ENCODE measurements at places on chromosomes 7 and 10.

DNA sequence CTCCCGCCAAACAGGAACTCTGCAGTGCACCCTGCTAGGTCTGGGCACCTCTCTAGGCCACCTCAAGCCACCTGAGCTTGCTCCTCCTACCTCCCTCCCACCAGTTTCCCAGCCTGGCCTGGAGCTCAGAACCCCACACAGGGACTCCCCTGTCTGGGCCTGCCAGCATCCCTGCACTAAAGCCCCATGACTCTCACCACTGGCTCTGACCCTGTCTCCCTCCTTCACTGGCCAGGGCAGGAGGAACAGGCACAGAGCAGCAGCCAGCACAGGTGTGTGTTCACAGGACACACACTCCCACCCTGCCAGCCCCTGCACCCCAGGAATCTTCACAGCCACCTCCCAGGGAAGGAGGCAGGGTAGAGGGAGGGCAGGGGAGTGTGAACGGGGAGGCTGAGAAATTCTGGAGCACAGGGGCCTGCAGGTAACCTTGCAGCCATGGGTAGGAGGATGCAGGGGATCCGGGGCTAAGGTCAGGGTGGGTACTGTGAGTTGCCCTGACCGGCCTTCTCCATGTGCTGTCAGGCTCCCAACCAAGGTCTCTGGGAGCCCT lies 13.9 kb upstream of the ANTXRL start:
- no peak for DNase-seq

DNA sequence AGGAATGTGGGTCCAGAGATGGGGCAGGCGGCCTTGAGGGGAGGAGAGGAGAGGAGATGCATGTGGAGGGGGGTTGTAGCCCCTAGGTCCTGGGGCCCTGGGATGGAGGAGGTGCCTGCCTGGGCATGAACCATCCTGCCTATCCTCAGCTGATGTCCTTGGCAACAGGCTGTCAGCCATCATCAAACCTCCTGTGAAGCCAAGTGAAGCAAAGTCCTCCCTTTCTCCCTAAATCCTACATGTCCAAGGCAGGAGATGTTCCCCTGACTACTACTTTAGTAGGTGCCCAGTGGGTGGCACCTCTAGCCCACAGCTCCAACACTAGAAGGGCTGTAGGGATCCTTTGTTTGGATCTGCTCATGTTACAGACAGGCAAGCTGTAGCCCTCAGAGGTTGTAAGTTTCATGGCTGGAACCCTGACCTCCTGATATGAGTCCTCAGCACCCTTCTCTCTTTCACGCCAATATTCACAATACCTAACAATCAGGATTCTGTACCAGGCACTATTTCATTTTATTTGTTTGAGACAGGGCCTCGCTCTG lies 66.6 kb upstream of the SYPL1 start:
- DNase-seq: no peak

- no peak for DNase-seq
These were observed 225.5 kb downstream of the SFMBT2 start for GRCh38 chr10:7185367-7185690.

GRCh38 chr7:39272111-39272510 lies 294.1 kb upstream of the YAE1 start:
- no peak for DNase-seq

GRCh38 chr7:816751-817671 lies 15.3 kb upstream of the SUN1 start:
- DNase-seq: no peak
